ENCODE measurements at places on chromosomes 13 and 19.

DNA sequence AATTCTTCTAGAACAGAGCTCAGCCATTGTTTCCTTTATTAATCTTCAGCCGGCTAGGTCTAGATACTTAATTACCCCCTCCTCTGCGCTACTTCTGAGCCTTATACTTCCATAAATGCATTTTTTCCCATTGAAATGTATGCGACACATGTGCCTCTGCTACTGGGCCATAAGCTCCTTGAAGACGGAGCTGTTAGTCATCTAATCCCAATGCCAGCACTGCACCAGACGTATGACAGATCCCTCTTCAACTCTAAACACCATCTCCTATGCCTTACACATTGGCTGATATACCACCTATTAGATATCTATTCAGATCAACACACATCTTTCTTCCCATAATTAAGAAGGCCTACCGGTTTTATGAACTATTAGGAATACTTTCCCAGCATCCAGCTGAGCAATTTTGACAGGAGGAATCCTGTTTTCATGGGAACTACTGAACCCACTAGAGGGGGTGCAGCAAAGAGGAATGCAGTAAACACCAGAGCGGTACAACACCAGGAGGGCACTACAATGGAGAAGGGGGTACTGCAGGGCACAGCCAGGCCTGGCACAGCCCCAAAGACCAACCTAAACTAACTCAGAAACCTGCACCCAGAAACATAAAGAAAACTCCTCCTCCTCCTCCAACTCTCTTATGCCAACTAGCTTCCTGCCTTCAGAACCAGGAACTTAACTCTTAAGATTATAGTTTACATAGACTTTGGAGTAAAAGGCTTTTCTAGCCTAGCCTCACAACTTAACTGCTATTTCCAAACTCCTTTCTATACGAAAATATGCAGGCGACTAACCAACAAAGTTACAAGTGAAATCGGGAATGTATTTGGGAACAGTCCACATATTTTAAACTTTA is 18.7 kb downstream of the STK24 start:
- DNase-seq: no peak

DNA sequence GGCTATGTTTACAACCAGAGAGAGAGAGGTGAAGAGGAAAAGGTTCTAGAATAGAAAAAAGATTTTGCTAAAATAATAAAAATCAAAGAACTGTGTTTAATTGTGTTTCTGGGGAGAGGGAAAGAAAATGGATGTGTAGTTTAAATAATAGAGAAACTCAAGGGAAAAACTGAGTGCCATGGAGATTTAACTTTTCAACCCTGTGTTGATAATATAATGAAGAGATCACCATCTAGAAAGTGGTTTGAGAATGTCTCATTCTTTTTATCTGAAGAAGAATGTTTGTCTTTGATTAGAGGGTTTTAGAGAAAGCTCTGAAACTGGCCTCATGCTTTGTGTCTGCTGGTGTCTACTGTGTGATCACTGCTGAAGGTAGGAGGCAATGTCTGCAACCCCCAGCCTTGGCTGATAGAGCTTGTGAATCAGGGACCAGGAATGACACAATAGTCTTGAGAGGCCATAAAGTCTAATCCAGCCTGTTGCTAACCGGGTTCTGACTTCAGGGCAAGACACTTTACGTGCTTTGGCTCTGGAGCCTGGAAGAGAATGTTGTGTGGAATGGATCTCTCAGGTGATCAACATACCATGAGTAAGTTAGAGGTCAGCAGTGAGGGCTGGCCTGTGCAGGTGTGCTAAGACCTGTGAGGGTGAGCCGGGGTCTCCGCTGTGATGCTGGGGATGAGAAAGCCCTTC is 5.4 kb downstream of the COL4A2 start:
- DNase-seq: no peak

GRCh38 chr13:48253849-48254248 is 20.8 kb downstream of the ITM2B start:
- no peak for DNase-seq

DNA sequence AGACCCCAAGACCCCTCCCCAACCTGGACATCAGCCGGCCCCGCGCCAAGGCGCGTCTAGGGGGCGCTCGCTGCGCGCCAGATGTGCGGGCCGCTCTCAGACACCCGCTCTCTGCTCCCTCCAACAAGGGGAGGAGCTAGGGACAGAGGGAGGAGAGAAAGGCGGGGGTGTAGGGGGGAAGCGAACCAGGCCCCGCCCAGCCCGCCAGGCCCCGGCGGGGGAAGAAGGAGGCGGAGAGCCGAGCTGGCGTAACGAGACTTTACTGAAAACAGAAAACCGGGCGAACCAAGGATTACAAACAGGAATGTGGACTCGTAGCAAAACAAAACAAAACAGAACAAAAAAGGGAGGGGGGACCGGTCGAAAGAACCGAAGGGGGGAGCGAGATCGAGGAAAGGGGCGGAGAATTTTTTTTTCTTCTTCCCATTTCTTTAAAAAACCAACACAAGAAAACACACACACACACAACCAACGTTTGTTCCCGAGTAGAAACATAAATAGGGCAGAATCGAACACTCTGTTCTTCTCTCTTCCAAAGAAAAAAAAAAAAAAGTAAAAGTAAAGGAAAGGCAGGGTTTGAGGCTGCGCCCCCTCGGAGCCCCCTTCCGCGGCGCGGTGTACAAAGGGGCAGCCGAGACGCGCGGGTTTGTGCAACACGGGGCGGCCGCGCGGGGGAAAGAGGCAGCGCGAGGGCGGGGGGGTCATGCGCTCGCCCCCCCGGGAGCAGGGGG is 1.7 kb downstream of the JUND start:
- DNase-seq: peak; percentile 84

DNA sequence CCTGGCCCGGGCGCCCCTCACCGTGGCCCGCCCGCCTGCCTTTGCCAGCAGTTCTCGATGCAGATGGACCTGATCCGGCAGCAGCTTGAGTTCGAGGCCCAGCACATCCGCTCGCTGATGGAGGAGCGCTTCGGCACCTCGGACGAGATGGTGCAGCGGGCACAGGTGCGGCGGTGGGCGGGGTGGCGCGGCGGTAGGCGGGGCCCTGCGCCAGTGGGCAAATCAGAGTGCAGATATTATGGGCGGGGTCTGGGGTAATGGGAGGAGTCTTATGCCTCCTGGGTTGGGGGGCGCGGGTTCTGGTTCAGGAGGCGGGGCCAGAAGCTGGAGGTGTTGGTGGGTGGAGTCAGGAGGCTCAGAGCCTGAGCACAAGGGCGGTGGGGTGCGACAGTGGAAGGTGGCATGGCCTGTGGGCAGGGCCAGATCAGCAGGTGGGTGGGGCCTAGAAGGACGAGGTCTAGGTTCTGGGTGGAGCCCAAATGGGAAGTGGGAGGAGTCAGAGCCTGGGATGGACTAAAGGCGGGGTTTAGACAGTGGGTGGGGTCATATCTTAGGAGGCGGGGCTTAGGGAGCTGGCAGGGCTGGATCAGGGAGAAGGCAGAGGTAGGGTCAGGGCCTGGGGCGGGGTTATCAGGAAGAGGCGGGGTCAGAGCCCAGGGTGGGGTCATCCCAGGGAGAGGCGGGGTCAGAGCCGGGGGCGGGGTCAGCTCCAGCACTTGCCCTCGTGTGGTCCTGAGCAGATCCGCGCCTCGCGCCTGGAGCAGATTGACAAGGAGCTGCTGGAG is 5.6 kb downstream of the APC2 start:
- DNase-seq: no peak

DNA sequence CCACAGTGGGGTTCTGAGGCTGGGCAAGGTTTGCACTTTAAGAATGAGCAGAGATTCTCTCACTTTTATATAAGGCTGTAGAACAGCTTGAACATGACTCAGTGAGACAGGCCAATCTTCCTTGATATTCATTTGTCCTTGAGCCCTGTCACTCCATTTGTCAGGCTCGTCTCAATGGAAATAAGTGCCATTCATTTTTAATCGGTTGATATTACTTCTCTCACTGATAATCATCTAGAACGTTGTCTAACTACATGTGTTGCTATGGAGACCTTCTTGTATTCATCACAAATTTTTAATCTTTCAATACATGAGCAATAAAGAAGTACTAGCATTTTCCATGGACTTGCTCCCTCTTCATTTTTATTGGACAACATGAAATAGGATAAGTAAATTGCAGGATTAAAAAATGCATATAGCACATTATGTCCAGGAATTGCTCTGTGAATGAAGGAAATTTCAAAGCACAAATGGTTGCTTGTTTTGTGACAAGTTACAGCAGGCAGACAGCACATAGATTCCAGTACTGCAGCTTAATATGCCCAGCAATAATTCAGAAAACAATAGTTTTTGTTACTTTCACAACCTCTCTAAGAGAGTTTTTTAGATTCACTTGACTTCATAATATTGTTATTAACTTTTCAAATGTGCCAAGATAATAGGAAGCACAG is 1178.4 kb upstream of the ATXN8OS start:
- no peak for DNase-seq

- DNase-seq: no peak
Observed at GRCh38 chr19:57403737-57404563, 7.0 kb upstream of the ZNF17 start.

GRCh38 chr19:43435775-43436174 is 21.1 kb downstream of the TEX101 start:
- DNase-seq: no peak

GRCh38 chr19:29571181-29571580 is 34.9 kb upstream of the POP4 start:
- no peak for DNase-seq

- peak; percentile 38 for DNase-seq
Observed at GRCh38 chr19:39497996-39498797, 550 bp upstream of the DLL3 start.

DNA sequence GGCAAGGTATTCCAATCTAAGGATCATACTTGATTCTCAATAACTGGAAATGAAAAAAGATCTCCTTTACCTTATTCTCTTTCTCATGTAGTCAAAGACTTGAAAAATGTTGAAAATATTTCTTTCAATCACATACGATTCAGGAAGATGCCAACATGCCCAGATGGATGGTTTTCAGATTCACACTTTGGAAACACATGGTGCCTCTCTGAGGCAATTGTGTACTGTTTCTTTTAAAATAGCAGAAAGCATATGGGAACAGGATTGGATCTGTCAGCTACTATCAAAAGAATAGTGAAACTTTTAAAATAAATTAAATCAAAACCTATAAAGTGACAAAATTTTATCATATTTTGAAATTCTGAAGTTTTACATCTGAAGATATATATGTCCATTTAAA is 222.4 kb downstream of the SPRY2 start:
- no peak for DNase-seq

DNA sequence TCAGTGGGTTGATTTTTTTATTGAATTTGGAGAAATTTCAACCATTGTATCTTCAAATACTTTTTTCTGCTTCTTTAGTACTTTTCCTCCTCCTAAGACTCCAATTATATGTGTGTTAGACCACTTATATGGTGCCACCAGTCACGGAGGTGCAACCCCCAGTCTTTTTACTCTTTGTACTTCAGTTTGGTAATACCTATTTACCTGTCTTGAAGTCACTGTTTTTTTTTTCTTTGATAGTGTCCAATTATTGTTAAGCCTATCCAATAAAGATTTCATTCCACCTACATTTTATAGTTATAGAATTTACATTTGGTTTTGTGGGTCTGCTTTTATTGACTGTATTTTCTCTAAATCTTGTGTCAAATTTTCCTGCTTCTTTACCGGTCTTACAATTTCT is 14.9 kb downstream of the ZNF283 start:
- no peak for DNase-seq

DNA sequence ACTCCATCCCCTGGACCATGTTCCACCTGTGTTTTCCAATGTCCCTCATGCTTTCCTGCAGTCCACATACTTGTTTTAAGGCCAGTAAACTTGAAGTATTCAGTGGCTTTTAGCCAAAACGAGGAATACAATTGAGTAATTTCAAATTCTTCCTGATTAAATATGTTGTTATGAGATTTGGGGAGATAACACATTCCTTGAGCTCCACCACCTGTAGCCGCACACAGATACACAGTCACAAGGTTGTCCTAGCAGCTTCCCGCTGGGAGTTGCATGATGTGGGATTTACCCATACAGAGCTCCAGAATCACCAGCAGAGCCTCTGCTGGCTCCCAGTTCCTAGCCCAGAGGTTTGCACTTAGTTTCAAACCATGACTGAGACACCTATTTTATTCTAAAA is 53.6 kb upstream of the FRY start:
- DNase-seq: no peak

- no peak for DNase-seq
Observed at GRCh38 chr19:33390908-33391630, 17.6 kb downstream of the CEBPG start.

- peak; percentile 43 for DNase-seq
Observed at GRCh38 chr13:31042481-31043165, 110.2 kb downstream of the TEX26 start.

GRCh38 chr13:20193907-20194631 is 1.3 kb upstream of the GJB2 start:
- DNase-seq: no peak

GRCh38 chr13:39129213-39129612 is 91.0 kb downstream of the NHLRC3 start:
- DNase-seq: no peak

DNA sequence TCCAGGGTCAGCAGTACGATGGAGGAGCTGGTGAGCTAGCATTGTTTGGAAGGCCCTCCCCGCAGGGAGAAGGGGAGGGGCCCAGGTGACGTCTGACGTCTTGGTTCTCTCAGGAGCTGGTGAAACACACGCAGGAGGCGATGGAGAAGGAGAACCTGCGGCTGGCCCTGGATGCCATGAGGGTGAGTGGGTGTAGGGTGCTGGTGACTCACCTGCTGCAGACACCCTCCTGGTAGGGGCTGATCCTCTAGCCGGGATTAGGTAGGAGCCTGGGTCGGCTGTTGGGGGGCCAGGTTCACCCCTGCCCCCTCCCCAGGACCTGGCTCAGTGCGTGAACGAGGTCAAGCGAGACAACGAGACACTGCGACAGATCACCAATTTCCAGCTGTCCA is 55.8 kb downstream of the VAV1 start:
- DNase-seq: no peak

GRCh38 chr13:38970380-38971051 is 20.1 kb downstream of the STOML3 start:
- no peak for DNase-seq

DNA sequence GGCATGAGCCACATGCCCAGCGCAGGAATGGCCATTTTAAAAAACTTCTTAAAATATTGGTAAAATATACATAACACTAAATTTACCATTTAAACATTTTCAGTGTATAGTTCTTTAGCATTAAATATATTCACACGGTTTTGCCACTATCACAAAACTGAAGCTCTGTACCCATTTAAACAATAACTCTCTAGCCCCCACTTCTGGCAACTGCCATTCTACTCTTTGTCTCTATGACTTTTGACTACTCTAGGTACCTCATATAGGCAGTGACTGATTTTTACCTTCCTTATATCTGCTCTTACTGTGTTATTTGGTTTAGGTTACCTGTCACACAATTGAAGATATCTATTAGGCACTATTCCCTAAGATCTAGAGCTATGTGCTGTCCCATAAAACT is 2.3 kb upstream of the KBTBD7 start:
- DNase-seq: no peak

DNA sequence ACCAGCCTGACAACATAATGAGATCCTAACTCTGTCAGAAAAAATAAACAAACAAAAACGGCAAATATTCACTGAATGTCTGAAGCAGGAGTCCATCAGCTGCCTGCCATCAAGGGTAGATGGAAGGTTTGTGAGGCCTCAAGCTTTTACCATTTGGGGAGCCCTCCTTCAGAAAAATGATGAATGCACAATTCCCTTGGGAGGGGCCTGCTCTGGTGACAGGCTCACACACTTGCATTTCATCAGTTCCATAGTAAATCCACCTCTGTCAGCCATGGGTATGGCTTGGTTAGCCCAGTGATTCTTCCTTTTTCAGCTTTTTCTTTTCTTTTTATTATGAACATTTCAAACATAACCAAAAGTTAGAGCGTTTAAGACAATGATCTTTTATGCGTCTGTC is 26.3 kb upstream of the KATNAL1 start:
- no peak for DNase-seq

GRCh38 chr19:372306-372890 is 27.8 kb upstream of the MIER2 start:
- peak; percentile 29 for DNase-seq

Data from amygdala (tissue), 56 donors.